ENCODE measurements at places on chromosomes 5 and 9.

- DNase-seq, result no peak
Measured at GRCh38 chr5:7420510-7421280, 24.8 kb downstream of the ADCY2 start.

DNA sequence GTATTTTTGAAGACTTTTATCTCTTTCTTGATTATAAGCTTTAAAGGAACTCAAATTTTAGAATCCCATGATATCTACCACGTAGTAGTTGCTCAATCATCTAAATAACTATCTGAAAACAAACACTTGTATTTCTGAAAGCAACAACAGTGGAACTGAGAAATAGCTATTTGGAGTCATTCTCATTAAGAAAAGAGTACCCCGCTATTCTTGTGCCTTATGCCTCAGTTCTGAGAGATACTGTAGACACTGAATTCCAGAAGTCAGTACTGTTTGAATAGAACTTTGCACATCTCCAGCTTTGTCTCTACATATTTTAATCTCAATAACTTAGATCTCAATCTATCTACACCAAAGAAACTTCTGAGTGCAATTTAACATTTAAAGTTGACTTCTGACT lies 11.4 kb downstream of the CHD1 start:
- no peak for DNase-seq

- no peak for DNase-seq
Measured at GRCh38 chr9:15724016-15724415, 171.2 kb downstream of the CCDC171 start.

- peak; percentile 84 for DNase-seq
Measured at GRCh38 chr5:139651853-139652787, 4.0 kb downstream of the CXXC5 start.

- no peak for DNase-seq
Measured at GRCh38 chr9:120663380-120663779, 50.9 kb downstream of the MEGF9 start.

DNA sequence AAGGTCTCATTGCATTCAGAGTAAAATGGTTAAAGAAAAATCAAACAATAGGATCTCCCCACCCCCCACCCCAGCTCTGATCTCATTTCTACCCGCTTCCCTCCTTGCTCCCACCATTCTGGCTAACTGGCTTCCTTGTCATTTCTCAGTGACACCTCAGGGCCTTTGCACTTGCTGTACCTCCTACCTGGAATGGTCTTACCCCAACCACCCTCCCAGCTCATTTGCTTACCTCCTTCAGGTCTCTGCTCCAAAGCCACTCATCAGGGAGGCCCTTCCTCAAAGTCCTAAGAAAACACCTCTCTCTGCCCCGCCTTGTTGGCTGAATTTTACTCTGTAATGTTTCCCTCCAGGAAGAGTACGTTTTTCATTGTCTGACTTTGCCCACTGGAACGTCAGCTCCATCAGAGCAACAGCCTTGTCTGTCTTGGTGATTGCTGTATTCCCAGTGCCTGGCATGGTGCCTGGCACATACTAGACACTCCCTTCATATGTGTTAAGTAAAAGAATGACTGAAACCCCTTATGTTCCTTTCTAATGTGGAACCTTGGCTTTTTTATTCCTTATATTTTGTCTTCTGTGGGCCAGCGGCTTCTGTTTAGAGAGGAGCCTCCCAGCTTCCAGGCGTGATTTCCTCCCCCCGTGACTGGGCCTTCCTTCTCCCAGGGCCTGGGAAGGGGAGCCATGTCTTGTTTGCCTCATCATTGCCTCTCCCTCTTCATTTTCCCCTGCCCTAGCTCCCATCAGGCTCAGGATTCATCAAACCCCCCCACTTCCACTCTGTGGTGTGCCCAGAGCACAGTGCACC lies 26.9 kb downstream of the NEURL1B start:
- DNase-seq, result no peak

GRCh38 chr9:37715260-37715659 lies 38.3 kb upstream of the TRMT10B start:
- no peak for DNase-seq

DNA sequence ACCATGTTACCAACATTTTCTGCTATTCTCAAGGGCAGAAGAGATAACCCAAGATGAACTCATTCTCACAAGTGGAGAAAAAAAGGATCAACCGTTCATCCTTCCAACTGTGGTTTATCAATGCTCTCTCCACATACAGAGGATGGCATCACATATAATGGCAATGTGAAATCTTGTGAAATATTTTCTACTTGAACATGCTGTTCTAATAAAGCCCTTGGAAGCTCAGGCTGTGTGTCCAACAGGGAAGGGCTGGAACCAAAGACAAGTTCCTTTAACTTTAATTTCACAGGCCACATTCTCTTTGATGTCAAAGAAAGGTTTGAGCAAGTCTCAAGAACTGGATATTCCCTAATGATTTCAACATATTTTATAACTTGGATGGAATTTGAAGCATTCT lies 230.5 kb downstream of the SPOCK1 start:
- DNase-seq, result no peak

GRCh38 chr5:146624179-146624578 lies 108.2 kb upstream of the GPR151 start:
- peak; percentile 18 for DNase-seq

DNA sequence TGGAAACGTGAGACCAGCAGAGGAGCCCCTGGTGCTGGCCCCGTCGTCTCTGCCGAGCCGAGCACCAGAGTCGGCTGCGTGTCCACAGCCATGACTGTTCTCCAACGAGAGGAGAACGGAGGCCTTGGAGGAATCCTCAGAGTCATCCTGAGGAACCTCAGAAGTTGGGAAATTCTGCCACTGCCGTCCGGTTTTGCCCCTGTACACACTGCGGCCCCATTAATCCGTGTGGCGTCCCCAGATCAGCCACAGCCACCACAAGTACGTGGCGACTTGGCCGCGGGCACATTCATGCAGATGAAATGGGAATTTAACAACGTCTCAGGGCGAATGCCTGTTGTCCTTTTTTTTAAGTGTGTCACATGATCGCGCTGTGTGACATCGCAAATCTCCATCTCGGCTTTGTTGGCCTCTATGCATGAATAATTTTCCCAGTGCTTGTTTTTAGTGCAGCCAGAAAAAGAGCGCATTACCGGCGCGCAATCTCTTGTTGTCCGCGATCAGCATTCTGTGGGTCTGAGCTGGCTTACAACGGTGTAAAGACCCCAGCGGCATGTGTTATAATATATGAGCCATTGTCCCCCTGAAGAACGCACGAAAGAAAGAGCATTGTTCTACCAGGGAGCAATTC lies 323.0 kb upstream of the IRX4 start:
- DNase-seq, result no peak

GRCh38 chr9:93620881-93621820 lies 44.8 kb downstream of the PHF2 start:
- no peak for DNase-seq

GRCh38 chr5:72888595-72888994 lies 67.2 kb upstream of the FCHO2 start:
- DNase-seq, result no peak

DNA sequence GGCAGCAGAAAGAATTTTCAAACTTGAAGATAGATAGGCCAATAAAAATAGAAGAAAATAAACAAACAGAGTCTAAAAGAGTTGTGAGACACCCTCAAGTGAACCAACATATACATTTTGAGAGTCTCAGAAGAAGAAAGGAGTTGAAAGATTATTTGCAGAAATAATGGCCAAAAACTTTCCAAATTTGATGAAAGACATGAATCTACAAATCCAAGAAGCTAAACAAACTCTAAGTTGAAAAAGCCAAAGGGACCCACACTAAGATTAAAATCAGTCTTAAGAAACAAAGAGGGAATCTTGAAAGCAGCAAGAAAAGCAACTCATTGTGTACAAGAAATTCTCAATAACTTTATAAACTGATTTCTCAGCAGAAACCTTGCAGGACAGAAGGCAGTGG lies 137.0 kb downstream of the SAXO1 start:
- no peak for DNase-seq

- DNase-seq, result no peak
Measured at GRCh38 chr9:107355394-107355793, 72.3 kb downstream of the RAD23B start.

DNA sequence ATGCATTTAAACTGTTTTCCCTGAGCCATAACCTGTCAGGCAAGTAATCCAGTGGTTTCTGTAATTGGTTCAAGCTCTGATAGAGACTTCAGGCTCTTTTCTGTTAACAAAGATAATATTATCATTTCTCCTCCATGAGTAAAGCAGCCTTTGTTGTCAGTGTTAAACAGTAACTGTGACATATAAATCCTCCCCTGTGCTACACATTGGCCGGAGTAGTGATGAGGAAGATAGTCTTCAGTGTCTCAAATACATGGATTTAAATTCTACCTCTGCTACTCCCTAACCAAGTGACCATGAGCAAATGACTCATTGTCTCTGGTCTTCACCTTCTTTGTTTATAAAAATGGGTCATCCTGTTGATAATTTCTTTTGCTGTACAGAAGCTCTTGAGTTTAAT lies 615.5 kb upstream of the CHD1 start:
- DNase-seq, result no peak

DNA sequence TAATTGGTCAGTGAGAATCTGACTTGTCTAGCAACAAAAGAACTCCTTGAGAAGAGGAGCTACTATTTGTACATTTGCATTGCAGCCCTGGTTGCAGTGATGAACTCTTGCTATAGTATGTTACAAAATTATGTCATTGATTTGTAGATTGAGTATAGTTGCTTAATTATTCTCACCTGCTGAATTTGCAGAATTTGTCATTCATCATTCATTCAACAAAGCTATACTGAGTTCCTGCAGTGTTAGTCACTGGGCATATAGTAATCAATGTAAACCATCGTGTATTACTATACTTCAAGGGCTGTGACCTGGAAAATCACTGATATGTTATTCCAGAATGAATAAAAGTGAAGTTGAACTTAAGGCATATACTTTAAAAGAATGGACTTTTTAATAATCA lies 50.1 kb downstream of the SLC1A3 start:
- DNase-seq, result no peak

Measured in nephron progenitor cell (in vitro differentiated cells).